ENCODE measurements at places on chromosomes 12 and 14. TPM values are rescaled to one million over a fixed set of nuclear protein-coding genes. Genes with fewer than 3 reads are reported as not detected.

NXPH4 gene
- 0.44 TPM for total RNA-seq

NEUROD4 gene
- not detected for total RNA-seq

TMEM119 gene
- 1.3 TPM for total RNA-seq

GRCh38 chr12:120865098-120865497 is 39.1 kb downstream of the SPPL3 start:
- H3K4me1 ChIP-seq: peaks cover 38% of the 10 kb centered on the region
- no peak for DNase-seq
- H3K27ac ChIP-seq: no peak overlapping the region
- no peak overlapping the region for H3K4me3 ChIP-seq
- H3K36me3 ChIP-seq: peaks cover 5% of the 10 kb centered on the region

DNA sequence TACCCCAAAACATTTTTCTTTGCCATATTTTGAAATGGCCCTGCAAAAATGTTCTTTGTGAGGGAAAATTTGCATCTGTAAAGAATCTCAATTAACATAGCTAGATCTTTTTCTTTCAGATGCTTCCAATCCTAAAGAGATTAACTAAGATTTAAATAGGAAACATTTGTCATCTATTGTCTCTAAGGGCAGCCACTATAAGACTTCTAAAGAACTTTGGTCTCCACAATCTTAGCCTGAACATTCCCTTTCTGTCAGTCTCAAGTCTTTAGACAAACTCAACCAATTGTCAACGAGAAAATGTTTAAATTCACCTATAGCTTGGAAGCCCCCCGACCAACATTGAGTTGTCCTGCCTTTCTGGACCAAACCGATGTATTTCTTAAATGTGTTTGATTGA is 71.1 kb upstream of the RASSF8 start:
- no peaks in the 10 kb centered on the region for H3K36me3 ChIP-seq
- H3K27ac ChIP-seq: no peak overlapping the region
- no peak overlapping the region for H3K4me3 ChIP-seq
- H3K27me3 ChIP-seq: peaks cover 11% of the 10 kb centered on the region

GRCh38 chr12:27293463-27293862 is 39.2 kb upstream of the BMAL2 start:
- H3K4me3 ChIP-seq: no peak overlapping the region
- DNase-seq: peak; percentile 27
- peak overlapping the region; percentile 85 for H3K27ac ChIP-seq
- H3K27me3 ChIP-seq: no peaks in the 10 kb centered on the region
- H3K36me3 ChIP-seq: peaks cover 9% of the 10 kb centered on the region

DNA sequence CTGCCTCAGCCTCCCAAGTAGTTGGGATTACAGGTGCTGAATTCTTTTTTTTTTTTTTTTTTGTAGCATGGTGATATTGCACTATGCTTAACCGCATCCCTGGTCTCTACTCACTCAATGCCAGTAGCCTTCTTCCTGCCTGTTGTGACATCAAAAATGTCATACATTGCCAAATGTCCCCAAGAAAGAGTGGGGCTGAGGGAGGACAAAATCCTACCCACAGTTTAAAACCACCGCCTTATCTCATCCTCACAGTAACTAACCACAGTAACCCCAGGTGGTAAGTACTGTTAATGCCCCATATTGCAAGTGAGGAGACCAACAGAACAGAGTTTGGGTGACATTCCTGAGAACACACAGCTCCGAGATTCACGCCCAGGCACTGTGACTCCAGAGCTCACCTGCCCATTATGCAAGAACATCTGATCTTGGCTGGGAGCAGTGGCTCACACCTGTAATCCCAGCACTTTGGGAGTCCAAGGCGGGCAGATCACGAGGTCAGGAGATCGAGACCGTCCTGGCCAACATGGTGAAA is 19.6 kb downstream of the MORN3 start:
- H3K27ac ChIP-seq: no peak overlapping the region
- DNase-seq: no peak
- H3K4me1 ChIP-seq: no peaks in the 10 kb centered on the region
- no peaks in the 10 kb centered on the region for H3K36me3 ChIP-seq
- no peaks in the 10 kb centered on the region for H3K27me3 ChIP-seq

GRCh38 chr12:124496584-124496983 is 70.8 kb downstream of the NCOR2 start:
- peak overlapping the region; percentile 83 for H3K27ac ChIP-seq
- H3K4me3 ChIP-seq: no peak overlapping the region
- DNase-seq: no peak
- no peaks in the 10 kb centered on the region for H3K27me3 ChIP-seq

GRCh38 chr12:94186278-94187241 is 38.2 kb downstream of the PLXNC1 start:
- H3K36me3 ChIP-seq: no peaks in the 10 kb centered on the region
- H3K4me3 ChIP-seq: peak overlapping the region; percentile 43
- H3K27ac ChIP-seq: no peak overlapping the region
- peaks cover 11% of the 10 kb centered on the region for H3K27me3 ChIP-seq

- H3K27me3 ChIP-seq: no peaks in the 10 kb centered on the region
- peaks cover 28% of the 10 kb centered on the region for H3K36me3 ChIP-seq
- H3K27ac ChIP-seq: peak overlapping the region; percentile 100
- H3K4me3 ChIP-seq: peak overlapping the region; percentile 89
- H3K4me1 ChIP-seq: peaks cover 31% of the 10 kb centered on the region
Observed at GRCh38 chr12:132827763-132828703, 636 bp downstream of the GOLGA3 start.

DNA sequence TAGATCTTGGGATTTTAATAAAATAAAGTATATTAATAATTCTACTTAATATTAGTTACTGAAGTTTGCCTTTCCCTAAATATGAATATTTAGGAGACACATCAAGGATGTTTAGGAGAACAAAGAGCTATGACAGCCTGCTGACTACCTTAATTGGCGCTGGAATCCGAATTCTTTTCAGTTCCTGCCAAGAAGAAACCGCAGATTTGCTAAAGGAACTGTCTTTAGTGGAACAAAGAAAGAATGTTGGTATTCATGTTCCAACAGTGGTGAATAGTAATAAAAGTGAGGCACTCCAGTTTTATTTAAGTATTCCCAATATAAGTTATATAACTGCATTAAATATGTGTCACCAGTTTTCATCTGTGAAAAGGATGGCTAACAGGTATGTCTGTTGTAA is 54.5 kb downstream of the MIS18BP1 start:
- DNase-seq: no peak
- H3K27ac ChIP-seq: no peak overlapping the region
- H3K36me3 ChIP-seq: peaks cover 18% of the 10 kb centered on the region
- no peaks in the 10 kb centered on the region for H3K27me3 ChIP-seq
- no peaks in the 10 kb centered on the region for H3K4me1 ChIP-seq

DNA sequence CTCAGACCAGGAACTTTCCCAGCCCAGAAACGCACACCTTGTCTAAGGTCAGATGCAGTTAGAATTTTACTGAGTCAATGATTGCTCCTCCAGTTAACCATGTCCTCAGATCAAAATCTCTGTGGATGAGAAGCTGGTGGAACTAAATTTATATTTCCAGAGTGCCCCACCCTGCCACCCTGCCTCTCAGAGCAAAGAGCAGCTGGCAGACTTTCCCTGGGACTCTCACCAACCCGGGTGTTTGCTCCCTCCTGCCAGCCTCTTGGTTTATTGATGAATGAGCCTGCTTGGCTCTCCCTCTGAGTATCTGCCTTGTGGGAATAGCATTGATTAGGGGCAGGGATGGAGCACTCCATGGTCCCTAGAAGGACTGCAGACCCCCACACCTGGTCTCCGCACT is 5.9 kb upstream of the KRT1 start:
- DNase-seq: no peak
- peaks cover 90% of the 10 kb centered on the region for H3K27me3 ChIP-seq
- H3K4me1 ChIP-seq: peaks cover 6% of the 10 kb centered on the region
- H3K36me3 ChIP-seq: no peaks in the 10 kb centered on the region

- H3K27ac ChIP-seq: peak overlapping the region; percentile 99
- H3K27me3 ChIP-seq: no peaks in the 10 kb centered on the region
- peak overlapping the region; percentile 15 for H3K4me3 ChIP-seq
- peaks cover 100% of the 10 kb centered on the region for H3K4me1 ChIP-seq
Observed at GRCh38 chr12:113232840-113233585, 11.7 kb downstream of the TPCN1 start.

DNA sequence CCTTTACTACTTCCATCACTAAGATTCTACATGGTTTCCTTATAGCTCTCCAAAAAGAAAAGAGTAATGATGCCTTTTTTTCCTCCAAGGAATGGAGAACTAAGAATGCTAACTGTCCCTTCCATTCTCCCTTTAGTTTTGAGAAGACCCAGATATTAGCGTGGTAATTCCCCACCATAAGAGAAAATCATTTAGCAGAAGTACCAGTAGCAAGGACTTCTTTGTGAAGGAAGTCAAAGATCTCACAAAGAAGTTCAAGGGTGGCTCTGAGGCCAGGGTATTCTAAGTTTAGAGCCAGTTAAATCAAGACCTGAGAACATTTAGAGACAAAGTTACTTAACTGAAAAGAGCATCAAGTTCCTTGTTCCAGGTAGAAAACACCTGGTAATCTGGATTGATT is 7.3 kb downstream of the USP15 start:
- no peaks in the 10 kb centered on the region for H3K36me3 ChIP-seq
- no peak overlapping the region for H3K4me3 ChIP-seq
- no peaks in the 10 kb centered on the region for H3K27me3 ChIP-seq
- H3K27ac ChIP-seq: no peak overlapping the region
- H3K4me1 ChIP-seq: peaks cover 96% of the 10 kb centered on the region

- H3K4me1 ChIP-seq: peaks cover 57% of the 10 kb centered on the region
- no peak overlapping the region for H3K4me3 ChIP-seq
- H3K36me3 ChIP-seq: peaks cover 87% of the 10 kb centered on the region
- no peaks in the 10 kb centered on the region for H3K27me3 ChIP-seq
Observed at GRCh38 chr12:113266106-113266895, 45.0 kb downstream of the TPCN1 start.

GRCh38 chr14:24839617-24840203 is 205.7 kb upstream of the GZMB start:
- peak overlapping the region; percentile 73 for H3K27ac ChIP-seq
- no peak overlapping the region for H3K4me3 ChIP-seq
- peaks cover 72% of the 10 kb centered on the region for H3K4me1 ChIP-seq
- no peak for DNase-seq

- H3K4me1 ChIP-seq: peaks cover 68% of the 10 kb centered on the region
- peak overlapping the region; percentile 95 for H3K27ac ChIP-seq
- H3K27me3 ChIP-seq: no peaks in the 10 kb centered on the region
- peak; percentile 92 for DNase-seq
- peak overlapping the region; percentile 50 for H3K4me3 ChIP-seq
- no peaks in the 10 kb centered on the region for H3K36me3 ChIP-seq
Observed at GRCh38 chr14:104681689-104682074, 7.7 kb upstream of the INF2 start.

- no peak overlapping the region for H3K27ac ChIP-seq
- peaks cover 4% of the 10 kb centered on the region for H3K4me1 ChIP-seq
- H3K27me3 ChIP-seq: no peaks in the 10 kb centered on the region
- no peak overlapping the region for H3K4me3 ChIP-seq
- no peak for DNase-seq
Observed at GRCh38 chr12:79665212-79665887, 25.4 kb downstream of the PAWR start.

DNA sequence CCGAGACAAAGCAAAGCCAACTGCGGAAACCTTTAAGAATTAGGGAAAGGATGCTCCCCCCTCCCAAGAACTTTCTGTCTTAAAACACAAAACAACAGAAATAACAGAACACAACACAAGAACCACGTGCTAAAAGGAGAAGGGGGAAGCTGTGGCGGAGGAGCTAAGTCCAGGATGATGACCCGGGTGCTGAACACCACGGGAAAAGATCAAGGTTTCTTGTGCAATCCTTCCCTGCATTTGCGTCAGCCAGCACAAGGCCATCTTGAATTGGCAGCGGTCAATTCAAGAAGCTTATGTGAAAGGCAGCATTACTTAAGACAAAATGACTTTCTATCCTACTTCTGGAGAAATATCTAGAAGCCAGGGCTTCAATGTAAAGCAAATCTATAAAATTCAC is 11.0 kb upstream of the CREBL2 start:
- H3K36me3 ChIP-seq: no peaks in the 10 kb centered on the region
- no peak for DNase-seq
- H3K4me3 ChIP-seq: no peak overlapping the region
- no peak overlapping the region for H3K27ac ChIP-seq
- no peaks in the 10 kb centered on the region for H3K27me3 ChIP-seq
- H3K4me1 ChIP-seq: no peaks in the 10 kb centered on the region

DNA sequence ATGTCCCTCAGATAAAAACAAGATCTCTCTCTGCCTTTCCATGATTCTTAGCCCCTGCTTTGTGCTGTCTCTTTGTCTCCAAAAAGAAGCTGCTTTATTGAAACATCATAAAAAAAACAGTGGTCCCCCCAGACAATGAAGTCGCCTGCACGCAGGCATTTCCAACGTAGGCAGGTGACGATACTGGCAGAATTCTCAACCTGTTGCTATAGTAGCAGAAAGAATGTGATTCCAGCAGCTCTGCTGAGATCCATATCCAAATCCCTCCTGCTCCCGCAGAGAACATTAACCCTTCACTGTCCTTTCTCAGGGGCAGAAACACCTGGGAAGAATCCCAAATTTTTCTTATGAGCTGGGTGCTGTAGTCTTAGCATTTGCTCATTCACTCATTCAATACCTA is 84.8 kb downstream of the STON2 start:
- H3K4me1 ChIP-seq: peaks cover 7% of the 10 kb centered on the region
- no peak for DNase-seq
- no peaks in the 10 kb centered on the region for H3K27me3 ChIP-seq
- H3K27ac ChIP-seq: no peak overlapping the region

- H3K27ac ChIP-seq: peak overlapping the region; percentile 1
- H3K27me3 ChIP-seq: no peaks in the 10 kb centered on the region
- DNase-seq: no peak
- no peak overlapping the region for H3K4me3 ChIP-seq
- no peaks in the 10 kb centered on the region for H3K36me3 ChIP-seq
Observed at GRCh38 chr12:90327793-90328743, 619.4 kb upstream of the ATP2B1 start.

GRCh38 chr12:76898442-76898841 is 19.6 kb upstream of the CSRP2 start:
- H3K27me3 ChIP-seq: no peaks in the 10 kb centered on the region
- no peak overlapping the region for H3K27ac ChIP-seq
- H3K4me1 ChIP-seq: peaks cover 15% of the 10 kb centered on the region

DNA sequence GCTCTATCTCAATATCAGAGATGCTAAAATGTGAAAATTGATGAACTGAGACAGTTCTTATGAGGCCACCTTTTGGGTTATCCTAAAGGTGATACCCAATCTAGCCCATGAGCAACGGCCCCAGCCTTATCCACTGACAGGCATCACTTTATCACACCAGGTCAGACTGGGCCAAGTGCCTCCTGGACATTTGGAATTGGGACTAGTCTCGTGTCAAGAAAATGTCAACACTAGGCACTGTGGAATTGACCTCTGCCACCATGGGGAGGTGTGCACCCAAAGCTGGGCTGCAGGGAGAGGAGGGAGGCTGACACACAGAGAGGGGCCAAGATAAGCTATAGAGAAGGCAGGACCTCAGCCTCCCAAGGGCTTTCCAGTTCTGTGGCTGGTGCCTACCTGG is 78.5 kb upstream of the ZFP36L1 start:
- H3K27ac ChIP-seq: no peak overlapping the region
- DNase-seq: no peak
- H3K4me1 ChIP-seq: no peaks in the 10 kb centered on the region
- H3K36me3 ChIP-seq: peaks cover 53% of the 10 kb centered on the region
- no peak overlapping the region for H3K4me3 ChIP-seq
